Ascending aorta (tissue), 2 donors: ENCODE measurements at places on chromosomes 6 and 20. TPM values are rescaled to one million over a fixed set of nuclear protein-coding genes. Genes with fewer than 3 reads are reported as not detected.
A peak's percentile ranks its signal among the peaks of the same experiment; 100 is the strongest.

DNA sequence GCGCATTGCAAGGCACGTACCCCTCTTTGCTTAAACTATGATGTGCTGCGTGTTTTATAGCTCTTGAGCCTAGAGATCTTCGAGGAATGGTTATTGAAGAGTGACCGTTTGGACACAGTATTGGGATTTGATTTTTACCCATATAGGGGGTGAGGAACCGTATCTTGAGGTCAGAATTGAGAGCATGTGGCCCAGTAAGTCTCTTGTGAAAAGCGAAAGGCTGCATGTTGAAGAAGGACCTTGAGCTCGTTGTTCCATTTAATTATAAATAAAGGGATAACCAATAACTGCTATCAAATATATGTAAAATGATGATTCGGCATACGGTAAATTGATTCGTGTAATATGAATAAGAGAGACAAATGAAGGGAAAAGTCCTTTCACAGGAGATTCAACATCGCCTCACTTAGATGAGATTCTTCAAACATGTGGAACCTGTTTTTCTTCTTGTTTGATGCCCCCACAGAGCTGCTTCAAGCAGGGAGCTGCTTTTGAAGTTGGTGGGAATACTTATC, 66.6 kb downstream of the AKAP12 start:
- no peaks in the 10 kb centered on the region for H3K27me3 ChIP-seq
- H3K4me3 ChIP-seq: no peak overlapping the region
- no peaks in the 10 kb centered on the region for H3K4me1 ChIP-seq
- H3K27ac ChIP-seq: no peak overlapping the region
- H3K36me3 ChIP-seq: peaks cover 8% of the 10 kb centered on the region

DNA sequence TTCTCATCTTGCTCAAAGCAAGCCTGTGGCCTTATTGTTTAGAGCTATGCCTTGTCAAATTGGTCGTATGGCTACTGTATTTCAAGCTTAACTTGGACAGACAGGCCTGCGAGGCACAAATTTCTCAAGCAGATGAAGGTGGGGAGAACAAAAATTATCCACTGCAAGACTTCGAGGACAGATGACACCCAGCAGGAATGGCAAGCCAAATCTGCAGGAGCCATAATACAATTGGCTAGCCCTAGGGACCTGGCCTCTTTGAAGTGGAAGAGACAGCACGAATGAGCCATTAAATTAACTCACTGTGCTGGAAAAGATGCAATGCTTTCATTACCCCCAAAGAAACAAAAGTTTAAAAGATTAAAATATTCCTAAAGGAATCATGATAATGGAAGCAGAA, 5.0 kb upstream of the BLOC1S5 start:
- no peaks in the 10 kb centered on the region for H3K36me3 ChIP-seq
- no peak overlapping the region for H3K4me3 ChIP-seq
- no peak for DNase-seq
- H3K27me3 ChIP-seq: no peaks in the 10 kb centered on the region
- H3K27ac ChIP-seq: peak overlapping the region; percentile 47

DNA sequence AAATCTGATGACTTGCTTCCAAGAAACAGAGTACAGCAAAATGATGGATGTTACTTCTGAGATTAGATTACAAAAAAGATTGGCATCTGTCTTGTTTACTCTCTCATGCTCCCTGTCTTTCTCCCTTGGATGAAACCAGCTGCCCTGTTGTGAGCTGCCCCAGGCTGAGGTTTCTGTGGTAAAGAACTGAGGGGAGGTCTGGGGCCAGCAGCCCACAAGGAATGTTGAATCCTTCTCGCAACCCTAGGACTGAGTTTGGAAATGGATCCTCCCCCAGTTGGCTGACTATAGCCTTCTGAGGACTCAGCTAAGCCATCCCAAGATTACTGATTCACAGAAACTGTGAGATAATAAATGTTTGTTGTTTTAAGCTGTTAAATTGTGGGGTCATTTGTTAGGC, 5.6 kb upstream of the HECA start:
- no peak overlapping the region for H3K27ac ChIP-seq
- no peaks in the 10 kb centered on the region for H3K4me1 ChIP-seq
- H3K27me3 ChIP-seq: no peaks in the 10 kb centered on the region

DNA sequence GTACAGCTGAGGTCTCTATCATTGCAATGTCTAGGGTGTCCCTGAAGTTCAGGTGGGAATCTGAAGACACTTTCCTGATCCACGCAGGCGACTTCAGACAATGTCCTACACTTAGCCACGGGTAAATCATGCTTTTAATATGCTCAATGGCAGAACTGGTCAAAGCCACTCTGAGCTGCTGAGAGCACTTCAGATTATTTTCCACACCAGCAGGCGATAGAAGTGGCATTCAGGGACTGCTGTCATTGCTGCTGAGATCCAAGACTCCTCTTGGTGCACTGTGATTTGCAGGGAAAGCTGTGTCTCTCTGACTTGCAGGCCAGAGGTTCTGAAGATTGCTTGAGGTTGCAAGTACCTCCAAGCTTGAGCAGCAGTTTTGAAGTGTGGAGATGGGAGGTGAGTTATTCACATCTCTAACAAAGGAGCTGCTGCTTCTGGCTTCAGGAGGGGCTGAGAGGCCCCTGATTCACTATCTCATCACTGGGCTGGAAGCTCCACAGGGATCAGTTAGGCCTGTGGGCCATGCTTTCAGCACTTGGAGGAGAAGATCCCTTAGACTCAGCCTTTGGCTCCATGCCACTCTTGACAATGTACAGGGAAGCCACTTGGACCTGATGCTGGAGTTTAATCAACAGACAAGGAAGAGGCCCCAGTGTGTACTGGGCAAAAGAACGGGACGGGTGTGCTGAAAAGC, 2.9 kb upstream of the SSTR4 start:
- no peaks in the 10 kb centered on the region for H3K4me1 ChIP-seq
- no peak overlapping the region for H3K27ac ChIP-seq
- H3K27me3 ChIP-seq: no peaks in the 10 kb centered on the region

The TRIM31 gene
- total RNA-seq: not detected
